ENCODE measurements at places on chromosomes 4 and X.

GRCh38 chrX:68989456-68989855, 160.6 kb downstream of the EFNB1 start:
- DNase-seq, result no peak

DNA sequence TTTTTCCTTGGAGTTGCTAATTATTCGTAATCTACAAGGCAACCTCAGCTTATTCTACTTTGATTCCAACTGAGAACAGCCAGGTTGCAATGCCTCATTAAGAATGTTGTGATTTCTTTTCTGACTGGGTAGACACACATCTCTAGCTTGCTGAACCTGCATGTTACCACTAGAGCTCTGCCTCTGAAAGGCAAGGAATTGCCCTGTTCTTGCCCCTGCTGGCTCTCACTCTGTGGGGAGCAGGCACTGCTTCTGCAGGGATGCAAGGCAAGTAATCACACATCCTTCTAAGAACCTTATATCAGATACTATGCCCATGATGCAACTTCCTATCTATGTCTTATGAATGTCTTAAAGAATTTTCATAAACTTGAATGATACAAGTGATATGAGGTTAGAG, 503.2 kb downstream of the PACRGL start:
- no peak for DNase-seq

DNA sequence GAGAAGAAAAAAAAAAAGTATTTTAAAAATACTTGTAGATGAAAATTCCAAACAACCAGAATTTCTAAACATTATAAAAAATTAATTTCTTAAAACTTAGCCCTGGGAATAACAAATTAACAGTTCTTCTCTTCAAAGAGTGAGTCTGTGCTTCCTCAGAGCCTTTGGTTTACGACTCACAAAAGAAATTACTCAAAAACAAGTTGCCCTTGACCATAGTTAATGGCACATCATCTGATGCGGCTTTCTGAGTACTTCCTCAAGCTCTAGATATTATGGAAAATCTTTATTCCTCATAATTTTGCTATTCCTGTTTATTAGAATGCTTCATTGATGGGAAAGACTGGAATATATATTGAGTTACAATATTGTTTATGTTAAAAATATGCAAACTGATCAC, 23.7 kb downstream of the TAPT1 start:
- DNase-seq, result no peak

- no peak for DNase-seq
These were observed 1.4 kb downstream of the HELT start for GRCh38 chr4:185019456-185020292.

DNA sequence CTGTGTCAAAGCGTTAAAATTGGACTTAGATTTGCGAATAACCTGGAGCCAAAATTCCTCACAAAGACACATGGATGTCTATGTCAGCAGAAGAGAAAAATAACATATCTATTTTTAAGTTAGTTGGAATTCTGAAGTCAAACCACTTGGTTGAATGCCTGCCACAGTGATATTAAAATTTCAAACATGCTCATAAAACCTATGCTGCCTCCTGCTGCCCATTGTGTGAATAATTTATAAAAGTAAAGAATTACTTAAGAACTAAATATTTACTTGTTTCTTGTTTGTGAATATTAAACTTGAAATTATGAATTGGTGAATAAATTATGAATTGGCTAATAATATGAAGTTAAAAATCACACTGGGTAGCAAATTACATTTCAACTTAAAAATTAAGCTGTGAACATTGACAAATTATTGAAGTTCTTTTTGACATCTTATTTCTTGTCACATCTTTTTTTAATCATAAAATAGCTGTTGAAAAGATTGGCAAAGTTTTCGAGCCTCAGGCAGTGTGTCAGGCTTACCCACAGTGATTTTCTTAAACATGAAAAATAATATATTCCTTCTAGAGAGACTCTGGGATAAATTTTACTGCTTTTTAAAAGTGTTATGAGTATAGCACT, 35.4 kb downstream of the FABP2 start:
- DNase-seq, result peak; percentile 25

GRCh38 chrX:102708900-102709299, 3.3 kb upstream of the GPRASP2 start:
- DNase-seq, result no peak

- no peak for DNase-seq
These were observed 593 bp downstream of the ELF4 start for GRCh38 chrX:130109429-130110378.

GRCh38 chr4:55568905-55569504, 22.3 kb upstream of the CLOCK start:
- no peak for DNase-seq

DNA sequence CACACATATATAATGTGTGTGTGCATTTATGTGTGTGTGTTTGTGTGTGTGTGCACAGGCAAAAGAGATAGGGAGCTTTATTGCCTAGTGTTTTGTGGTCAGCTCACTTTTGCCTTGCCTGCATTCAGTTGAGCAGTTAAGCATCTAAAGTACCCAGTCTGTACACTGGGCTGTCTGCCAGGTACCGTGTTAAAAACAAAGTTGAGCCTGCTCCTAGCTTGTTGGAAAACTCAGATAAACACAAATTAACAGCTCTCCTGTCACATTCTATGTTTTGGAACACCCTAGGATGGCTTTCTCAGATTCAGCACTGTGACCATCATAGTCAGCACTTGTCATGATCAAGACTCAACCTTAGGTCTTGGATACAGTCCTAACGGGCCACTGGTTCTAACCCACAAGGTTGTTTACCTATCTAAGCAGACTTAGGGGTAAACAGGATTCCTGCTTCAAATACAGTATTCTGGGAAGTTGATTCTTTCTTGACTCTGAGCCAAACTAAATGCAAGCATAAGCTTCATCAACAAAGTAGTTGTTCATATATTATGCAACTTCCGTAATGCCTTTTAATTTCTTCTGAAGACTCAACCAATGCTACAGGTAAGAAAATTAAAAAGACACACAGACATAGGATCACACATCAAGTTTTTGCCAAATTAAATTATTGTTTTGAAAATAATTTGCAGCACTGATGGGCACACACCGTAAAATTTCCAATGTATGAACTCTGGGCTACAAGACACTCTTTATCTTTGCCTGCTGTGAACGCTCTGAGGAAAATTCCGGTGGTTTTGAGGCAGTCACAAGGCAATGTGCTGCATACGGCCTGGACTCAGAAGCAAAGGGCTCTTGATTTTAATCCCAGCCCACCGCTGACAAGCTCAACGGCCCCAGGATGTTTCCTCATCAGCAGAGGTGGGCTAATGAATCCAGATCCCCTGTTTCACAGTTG, 11.3 kb upstream of the CD99 start:
- peak; percentile 75 for DNase-seq

DNA sequence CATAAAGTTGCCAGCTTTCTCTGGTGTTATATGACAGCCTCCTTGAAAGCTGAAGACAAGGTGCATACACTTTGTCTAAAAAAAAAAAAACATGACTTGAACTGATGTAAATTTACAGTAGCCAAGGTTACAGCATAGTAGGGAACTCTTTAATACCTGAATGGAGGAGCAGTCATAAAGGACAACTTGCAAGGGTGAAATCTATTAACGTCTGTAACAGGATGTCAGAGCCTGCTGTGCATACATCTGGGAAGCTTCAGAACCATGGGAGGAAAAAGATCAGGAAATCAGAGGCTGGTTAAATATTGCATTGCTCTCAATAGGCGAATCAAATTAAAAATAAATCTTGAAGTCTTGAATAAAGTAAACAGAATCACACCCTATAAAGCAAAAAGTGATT, 484.0 kb upstream of the CTSO start:
- no peak for DNase-seq

GRCh38 chr4:98977557-98977956, 18.0 kb upstream of the METAP1 start:
- no peak for DNase-seq

DNA sequence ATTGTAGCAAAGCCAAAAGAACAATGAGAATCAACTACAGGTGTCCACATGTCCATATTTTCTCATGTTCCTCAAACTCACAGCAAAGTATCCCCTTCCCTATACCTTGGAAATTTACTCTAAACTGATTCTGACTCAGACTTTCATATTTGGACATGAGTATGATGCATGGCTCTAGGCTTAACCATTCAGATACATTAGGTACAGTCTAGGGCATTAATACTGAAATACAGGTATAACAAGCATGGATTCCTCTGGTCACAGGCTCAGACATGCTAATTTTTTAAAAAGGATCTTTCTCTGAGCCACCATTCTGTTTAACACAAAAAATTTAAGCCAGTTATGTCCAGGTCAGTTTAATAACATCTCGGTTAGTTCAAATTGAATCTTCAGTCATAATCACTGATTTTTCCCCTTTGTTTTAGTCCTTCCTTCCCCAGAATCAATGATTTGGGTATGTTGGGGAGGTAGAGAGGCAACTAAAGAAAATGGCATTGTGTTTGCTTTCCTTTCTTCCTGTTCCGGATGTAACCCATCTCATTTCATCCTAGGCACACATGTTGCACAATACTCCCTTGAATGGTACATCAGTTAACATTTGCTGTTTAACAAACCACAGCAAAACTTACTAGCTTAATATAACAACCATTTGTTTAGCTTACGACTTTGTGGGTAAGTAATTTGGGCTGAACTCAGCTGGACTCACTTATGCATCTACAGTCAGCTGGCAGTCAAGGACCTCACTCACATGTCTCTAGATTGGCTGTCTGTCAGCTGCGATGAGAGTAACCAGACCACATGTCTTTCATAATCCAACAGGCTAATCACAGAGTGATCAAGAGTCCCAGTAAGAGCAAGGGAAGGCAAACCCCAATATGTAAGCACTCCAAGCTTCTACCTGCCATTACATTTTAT, 75.3 kb upstream of the GRIA3 start:
- DNase-seq, result no peak

- no peak for DNase-seq
These were observed 540.3 kb upstream of the GALNT7 start for GRCh38 chr4:172628263-172628662.

GRCh38 chr4:41213625-41214135, 662 bp downstream of the APBB2 start:
- no peak for DNase-seq
